ENCODE measurements at places on chromosomes 13 and 19.

DNA sequence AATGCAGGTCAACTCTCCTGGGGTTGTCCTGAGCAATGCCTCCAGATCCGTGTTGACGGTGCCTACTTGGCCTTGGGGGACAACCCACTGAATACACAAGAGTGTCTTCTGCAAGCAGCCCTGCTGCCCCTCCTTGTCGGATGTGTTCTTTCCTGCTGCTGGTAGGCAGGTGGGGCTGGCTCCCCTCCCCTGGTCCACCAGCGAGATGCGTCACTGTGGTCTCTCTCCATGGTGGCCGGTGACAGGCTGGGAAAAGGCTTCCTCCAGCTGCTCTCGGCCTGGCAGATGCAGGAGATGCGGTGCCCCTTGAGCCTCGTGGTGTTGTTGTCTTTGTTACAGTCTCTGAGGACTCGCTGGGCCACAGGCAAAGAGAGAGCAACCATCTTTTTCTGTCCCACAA lies 84.9 kb downstream of the RGCC start:
- no peak for DNase-seq

DNA sequence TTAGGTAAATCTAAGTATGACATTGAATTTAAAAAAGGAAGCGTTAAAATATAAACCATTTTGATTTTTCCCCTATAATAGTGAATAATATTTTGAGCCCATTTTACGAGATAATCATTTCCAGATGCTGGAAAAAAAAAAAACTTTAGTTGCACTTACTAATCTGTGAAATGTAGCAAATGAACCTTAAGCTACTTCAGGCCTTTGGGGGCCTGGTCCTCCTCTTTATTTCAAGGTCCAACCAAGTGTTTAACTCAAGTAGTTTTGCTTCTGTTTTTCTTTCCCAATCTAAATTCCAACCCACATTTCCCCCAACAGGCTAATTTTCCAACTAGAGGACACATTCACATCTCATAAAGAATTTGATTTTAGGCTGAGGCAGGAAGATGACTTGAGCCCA lies 101.2 kb downstream of the TNFRSF19 start:
- no peak for DNase-seq

- no peak for DNase-seq
These were observed 237.5 kb downstream of the COG6 start for GRCh38 chr13:39892721-39893685.

DNA sequence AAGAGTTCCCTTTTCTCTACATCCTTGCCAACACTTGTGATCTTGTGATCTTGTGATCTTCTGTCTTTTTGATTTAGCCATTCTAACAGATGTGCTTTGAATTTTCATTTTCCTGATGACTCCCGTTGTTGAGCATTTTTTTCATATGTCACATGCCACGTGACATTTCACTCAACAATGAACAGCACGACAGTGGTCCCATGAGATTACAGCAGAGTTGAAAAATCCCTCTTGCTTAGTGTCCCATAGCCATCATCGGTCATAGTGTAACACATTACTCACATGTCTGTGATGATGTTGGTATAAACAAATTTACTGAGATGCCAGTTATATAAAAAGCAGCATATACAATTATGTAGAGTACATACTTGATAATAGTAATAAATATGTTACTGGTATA lies 256.1 kb upstream of the OBI1 start:
- DNase-seq, result no peak

DNA sequence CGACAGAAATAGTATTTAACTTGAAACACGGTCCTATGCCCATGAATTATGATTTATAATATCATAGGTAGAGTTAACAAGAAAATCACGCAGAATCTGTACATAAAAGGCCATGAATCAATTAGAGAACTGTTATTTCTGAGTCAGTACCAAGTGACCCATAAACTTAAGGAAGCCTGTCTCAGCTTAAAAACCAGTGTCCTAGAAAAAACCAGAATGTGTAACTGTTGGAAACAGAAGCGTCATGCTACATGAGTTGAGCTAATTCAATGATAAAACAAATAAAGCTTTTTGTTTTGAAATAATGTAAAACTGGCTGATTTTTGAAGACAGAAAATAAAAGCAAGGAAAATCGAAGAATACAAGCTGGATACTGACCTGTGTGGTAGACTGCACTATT lies 34.8 kb upstream of the SGCG start:
- DNase-seq, result no peak

DNA sequence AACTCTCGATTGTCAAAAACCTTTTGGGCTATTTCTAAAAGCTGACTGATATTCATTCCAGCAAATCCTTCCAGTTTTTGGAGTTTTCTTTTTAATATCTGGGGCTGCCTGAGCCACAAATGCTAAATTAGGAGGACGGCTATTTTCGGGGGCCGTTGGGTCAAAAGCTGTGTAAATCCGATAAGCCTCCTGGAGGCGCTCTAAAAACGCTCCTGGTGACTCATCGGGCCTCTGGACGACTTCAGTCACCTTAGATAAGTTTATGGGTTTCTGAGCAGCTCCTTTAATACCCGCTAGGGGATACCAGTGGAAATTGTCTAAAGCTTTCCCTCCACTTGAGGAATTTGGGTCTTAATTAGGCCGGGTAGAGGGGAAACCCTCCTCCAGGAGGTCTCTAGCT lies 66.4 kb downstream of the ZNF730 start:
- DNase-seq, result no peak

DNA sequence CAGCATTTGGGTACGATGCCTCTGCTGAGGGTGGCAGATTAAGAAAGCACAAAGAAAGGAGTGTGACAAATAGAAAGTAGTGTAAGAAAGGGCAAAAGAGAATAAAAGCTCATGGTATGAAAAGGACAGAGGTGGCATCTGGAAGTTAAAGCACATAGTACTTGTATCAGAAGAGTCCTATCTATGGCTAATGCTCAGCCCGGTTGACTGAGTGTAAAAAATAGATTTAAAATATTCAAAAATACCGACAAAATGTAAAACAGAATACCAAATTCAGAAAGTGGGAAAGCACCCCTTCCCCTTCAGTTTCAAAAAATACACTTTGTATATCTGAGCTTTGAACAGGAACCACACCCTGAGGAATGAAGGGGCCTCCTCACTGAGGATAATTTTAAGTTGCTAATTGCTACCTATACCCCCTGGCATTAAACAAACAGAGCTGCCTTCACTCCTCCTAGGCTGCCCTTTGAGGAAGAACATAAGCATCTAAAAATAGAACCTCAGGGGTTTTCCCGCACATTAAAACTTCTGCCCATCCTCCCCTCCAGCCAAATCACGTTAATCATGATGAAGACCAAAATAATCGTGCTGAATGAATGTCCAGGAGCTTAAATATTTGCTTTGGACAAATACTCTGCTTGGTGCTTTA lies 43.3 kb downstream of the DLEU7 start:
- no peak for DNase-seq

DNA sequence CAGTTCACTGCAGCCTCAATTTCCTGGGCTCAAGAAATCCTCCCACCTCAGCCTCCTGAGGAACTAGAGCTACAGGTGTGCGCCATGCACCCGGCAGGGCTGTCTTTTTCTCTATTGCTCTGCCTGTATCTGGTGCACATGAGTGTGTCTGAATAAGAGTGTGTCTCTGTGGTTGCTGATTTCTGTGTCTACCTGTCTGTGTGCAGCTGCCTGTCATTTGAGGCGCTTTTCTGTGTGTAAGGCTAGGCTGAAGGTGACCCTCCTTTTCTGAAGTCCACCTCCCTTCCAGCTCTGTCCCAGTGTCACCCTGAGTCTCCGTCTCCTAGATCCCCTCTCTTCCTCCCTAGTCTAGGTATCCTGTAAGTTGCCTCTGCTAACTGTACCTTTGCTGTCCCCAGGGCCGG lies 1.5 kb upstream of the PRR12 start:
- no peak for DNase-seq

DNA sequence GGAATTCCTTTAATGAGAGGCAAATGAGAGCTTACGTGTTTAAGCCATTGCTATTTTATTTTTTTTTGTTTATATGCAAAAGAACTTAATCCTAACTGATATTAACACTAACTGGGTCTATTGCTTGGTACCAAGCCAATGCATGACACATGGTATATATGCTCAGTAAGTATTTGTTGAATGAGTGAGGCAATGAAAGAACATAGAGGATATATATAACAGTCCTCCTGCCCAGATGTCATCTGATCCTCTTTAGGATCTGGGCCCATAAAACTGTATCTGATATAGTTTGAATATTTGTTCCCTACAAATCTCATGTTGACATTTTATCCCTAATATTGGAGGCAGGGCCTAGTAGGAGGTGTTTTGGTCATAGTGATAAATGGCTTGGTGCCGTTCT lies 13.0 kb upstream of the ALOX5AP start:
- DNase-seq, result no peak

DNA sequence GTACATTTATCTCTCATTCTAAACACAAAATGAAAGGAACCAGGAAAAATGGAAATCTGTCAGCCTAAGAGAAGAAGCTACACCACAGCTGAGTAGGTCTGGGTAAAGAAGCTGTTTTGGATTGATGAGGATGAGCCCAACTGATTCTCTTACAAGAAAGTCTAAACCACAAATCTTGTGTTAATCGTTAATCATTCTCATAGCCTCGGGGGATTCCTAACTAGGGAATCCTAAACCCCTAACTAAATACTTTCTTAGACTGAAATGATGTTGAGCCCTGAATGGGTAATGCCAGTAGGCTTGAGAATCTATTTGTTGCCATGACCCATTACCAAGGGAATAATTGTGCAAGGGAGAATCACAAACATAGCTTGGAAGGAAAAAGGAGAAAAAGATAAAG lies 327.5 kb upstream of the SPRY2 start:
- no peak for DNase-seq

- DNase-seq, result no peak
These were observed 7.7 kb upstream of the LGALS7 start for GRCh38 chr19:38781058-38781457.

- DNase-seq, result no peak
These were observed 28.5 kb upstream of the POP4 start for GRCh38 chr19:29577649-29577963.

GRCh38 chr19:37893845-37894575 lies 12.4 kb downstream of the WDR87 start:
- DNase-seq, result no peak

- no peak for DNase-seq
These were observed 216.0 kb upstream of the SLITRK1 start for GRCh38 chr13:84098273-84098672.

DNA sequence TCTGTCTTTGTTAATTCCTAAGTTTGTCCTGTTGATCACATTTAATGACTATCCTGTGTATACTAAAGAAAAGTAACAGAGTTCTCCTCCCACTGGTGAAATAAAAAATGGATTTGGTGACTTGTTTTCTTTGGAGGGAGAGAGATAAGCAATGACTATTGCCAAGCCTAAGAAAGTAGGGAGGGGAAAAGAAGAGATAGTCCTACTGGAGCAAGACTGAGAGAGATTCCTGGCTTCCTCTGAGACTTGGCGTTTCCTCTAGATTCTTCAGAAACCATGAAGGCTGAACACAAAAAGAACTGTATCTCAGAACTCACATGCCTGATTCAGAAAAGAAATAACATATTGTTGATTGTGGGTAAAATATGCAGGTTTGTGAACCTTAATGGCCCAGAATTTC lies 406.5 kb downstream of the FOXO1 start:
- DNase-seq, result no peak

DNA sequence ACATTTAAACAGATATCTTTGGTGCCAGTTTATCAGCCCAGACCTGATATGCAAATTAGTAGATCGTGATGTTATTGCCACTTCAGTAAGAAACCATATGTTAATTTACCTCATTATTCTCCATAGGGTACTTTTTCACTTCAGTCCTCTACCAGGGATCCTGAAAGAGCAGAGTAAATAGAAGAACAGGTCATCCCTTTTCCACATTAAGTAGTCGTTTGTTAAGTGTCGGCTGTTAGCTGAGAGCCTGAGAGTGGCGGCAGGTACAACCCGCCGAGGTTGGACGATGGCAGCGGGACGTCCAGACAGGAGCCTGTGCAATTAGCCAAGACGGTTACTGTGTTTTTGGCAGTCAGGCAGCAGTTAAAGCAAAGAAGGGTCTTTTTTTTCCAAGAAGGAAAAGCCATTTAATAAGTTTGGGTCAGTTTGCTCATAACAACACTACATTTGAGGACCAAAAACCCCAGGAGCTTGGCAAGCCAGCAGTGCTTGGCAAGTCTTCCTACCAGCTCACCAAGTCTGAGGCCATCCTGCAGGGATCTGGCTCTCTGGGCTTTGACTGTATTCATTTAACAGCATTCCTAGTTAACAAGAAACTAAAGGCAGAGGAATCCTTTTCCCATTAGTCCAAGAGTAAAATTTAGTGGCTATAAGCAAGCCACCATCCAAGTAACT lies 231.8 kb downstream of the SHISA2 start:
- no peak for DNase-seq

All from T47D (cell line).